ENCODE measurements at places on chromosomes 11 and 22. TPM values are rescaled to one million over a fixed set of nuclear protein-coding genes. Genes with fewer than 3 reads are reported as not detected.
A peak's percentile ranks its signal among the peaks of the same experiment; 100 is the strongest.

DNA sequence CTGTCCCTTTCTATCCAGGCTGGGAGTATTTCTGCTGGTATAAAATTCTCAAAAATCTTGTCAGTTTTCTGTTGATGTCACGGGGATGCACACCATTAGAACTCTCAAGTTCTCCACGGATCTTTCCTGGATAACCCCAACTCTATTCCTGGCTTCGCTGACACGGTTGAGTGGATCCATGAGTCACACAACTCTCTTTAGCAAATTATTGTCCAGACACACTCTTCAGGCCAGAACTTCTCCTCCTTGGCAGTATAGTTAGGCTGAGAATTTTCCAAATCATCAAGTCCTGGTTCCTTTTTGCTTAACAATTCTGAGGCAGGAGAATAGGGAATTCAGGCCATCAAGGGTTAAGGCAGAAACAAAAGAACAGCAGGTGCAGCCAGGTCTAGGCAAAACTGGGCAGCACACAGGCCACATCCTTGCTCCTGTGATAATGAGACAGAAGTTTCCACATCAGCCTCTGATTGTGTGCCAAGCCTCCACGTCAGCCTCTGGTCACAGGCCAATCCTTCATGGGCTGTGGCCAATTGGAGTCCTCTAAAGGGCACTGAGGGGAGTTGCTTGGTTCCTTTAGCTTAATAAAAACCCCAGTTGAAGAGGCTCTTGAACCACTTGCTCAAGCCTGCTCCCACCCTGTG, 5.7 kb upstream of the ACAT1 start:
- H3K36me3 ChIP-seq: no peaks in the 10 kb centered on the region
- no peak overlapping the region for H3K4me3 ChIP-seq
- H3K4me1 ChIP-seq: peaks cover 8% of the 10 kb centered on the region
- no peaks in the 10 kb centered on the region for H3K27me3 ChIP-seq
- peak; percentile 86 for DNase-seq
- peak overlapping the region; percentile 48 for H3K27ac ChIP-seq

DNA sequence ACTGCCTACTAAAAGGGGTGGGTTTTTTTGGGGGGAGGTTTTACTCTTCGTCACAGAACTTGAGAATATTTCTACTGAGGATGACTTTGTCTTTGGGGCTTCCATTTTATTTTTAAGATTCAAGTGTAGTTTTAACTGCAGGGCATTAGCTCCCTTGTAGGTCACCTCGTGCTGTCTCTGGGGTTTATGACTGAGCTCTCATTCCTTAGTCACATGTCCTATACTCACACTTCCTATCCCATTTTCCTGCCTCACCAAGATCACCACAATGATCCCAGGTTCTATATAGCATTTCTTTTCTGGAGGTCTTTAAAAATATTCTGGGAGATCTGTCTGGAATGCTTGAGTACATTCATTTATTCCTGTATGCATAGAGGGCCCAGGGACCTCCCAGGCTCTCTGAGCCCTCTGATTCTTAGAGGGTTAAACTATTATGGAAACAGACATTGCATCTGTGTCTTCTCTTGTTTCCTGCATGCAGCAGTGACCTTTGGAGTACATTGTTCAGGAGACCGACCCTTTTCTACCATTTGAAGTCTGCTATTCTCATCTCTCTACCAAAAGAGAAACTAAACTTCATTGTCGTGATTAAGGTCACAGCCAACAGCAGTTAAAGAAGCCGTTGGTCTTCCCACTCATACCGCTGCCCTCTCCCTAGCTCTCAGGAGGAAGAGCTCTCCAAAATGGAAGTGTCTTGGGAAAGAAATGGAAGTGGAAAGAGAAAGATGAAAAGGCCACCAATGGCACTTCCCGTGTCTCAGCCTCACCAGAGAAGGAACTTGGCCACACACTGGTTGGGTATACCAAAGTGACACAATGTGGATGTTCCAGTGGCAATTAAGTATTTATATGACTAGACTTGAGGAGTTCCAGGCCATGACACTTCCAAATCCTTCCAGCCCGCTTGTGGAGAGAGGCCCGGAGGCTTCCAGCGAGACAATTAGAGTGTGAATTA, 77.5 kb downstream of the ZBTB16 start:
- H3K27me3 ChIP-seq: peaks cover 3% of the 10 kb centered on the region
- DNase-seq: no peak
- H3K4me1 ChIP-seq: peaks cover 21% of the 10 kb centered on the region
- no peaks in the 10 kb centered on the region for H3K36me3 ChIP-seq
- no peak overlapping the region for H3K4me3 ChIP-seq

The OLFML1 gene
- total RNA-seq: 33.1 TPM

GRCh38 chr11:6498121-6498520, 1.0 kb downstream of the DNHD1 start:
- H3K36me3 ChIP-seq: peaks cover 23% of the 10 kb centered on the region
- H3K27me3 ChIP-seq: no peaks in the 10 kb centered on the region
- H3K4me3 ChIP-seq: no peak overlapping the region
- peaks cover 9% of the 10 kb centered on the region for H3K4me1 ChIP-seq

- H3K27ac ChIP-seq: peak overlapping the region; percentile 59
- H3K27me3 ChIP-seq: peaks cover 11% of the 10 kb centered on the region
- peak; percentile 90 for DNase-seq
- H3K36me3 ChIP-seq: no peaks in the 10 kb centered on the region
- no peak overlapping the region for H3K4me3 ChIP-seq
These were observed 21.1 kb upstream of the IGLL5 start for GRCh38 chr22:22866381-22867111.

The OR52I1 gene
- not detected for total RNA-seq

The CST6 gene
- total RNA-seq: not detected

The GRIK4 gene
- 0.09 TPM for total RNA-seq

The FOLR2 gene
- 23.5 TPM for total RNA-seq

- H3K4me1 ChIP-seq: peaks cover 9% of the 10 kb centered on the region
- H3K27ac ChIP-seq: no peak overlapping the region
- peaks cover 49% of the 10 kb centered on the region for H3K27me3 ChIP-seq
These were observed 3.7 kb downstream of the TPBGL start for GRCh38 chr11:75244052-75244814.

The MYO18B gene
- 80.6 TPM for total RNA-seq

DNA sequence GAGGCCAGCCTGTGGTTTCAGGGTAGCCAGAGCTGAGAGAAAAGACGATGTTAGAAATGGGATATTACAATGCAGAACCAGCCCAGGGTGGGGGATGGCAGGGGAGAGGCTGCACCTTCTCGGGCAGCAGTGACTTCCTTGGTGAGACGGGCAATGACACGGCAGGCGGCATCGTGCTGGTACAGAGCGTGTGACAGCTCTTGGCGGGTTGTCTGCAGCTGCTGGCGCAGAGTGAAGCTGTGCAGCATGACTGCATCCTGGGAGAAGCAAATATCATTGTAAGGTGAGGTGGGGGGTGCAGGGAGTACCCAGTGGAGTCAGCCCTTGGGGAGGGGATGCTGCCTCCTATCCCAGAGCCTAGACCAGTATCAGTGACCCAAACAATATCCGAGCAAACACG, 3.8 kb downstream of the PRPF19 start:
- peaks cover 65% of the 10 kb centered on the region for H3K36me3 ChIP-seq
- H3K27ac ChIP-seq: no peak overlapping the region
- DNase-seq: no peak
- H3K4me3 ChIP-seq: no peak overlapping the region
- no peaks in the 10 kb centered on the region for H3K27me3 ChIP-seq

The PNPLA5 gene
- total RNA-seq: not detected

The PATE4 gene
- total RNA-seq: not detected

- no peaks in the 10 kb centered on the region for H3K36me3 ChIP-seq
- no peaks in the 10 kb centered on the region for H3K27me3 ChIP-seq
- H3K4me1 ChIP-seq: no peaks in the 10 kb centered on the region
- DNase-seq: no peak
These were observed 35.4 kb upstream of the ANO5 start for GRCh38 chr11:22157531-22157930.

DNA sequence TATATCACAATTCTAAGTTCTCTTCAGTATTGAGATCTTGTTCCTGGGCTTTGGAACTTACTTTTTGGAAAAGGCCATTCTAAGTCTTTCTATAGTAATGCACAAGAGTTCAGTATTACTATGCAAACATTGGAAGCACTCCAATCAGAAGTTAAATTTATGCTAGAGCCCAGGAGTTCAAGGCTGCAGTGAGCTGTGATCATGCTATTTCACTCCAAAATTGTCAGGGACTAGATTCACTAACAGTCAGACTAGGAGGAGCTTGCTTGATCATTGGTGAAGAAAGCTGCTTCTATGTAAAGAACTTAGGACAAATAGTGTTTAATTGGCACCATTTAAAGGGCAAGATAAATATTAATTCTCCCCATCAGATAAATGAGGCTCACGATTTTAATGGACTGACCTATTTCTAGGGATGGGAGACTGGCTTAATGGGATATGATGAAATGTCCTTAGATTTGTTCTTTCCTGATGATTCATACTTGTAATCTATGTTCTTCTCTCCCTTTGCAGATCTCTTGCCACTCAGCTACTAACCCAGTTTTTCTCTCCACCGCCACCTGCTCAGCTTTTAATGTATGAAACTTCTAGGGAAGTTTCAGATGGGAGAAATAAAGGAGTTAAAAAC, 32.6 kb upstream of the TMEM123 start:
- H3K27ac ChIP-seq: no peak overlapping the region
- no peaks in the 10 kb centered on the region for H3K4me1 ChIP-seq
- H3K36me3 ChIP-seq: no peaks in the 10 kb centered on the region
- DNase-seq: no peak
- no peaks in the 10 kb centered on the region for H3K27me3 ChIP-seq

DNA sequence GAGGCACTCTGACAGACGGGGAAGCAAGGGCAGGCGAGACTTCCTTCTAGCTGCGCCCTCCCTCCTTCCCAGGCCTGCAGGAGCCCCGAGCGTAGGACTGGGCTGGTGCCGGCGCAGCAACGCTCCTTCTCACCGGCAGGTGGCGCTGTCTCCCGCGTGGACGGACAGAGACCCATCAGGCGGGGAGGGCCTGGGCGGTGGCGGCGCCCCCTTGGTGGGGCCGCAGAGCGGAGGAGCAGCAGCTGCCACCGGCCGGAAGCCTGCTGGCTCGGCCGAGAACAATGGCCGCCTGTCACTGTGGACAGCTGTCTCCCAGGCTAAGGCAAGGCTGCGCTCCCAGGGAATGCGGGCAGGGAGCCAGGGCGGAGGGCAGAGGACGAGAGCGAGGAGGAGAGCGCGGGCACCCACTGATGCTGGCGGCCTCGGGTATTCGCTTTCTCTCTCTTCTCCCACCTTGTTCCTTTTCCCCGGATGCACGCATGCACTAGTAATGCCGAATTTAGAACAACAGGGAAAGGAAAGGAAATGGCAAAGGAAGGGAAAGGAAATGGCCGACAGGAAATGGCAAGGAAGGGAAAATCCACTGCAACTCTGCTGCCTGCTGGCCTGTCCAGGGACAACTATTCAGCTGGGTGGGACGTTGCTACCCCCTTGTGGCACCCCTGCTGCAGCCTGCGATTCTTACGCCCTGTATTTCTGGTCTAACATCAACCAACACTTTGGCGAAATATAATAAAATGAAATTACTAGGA, 14.4 kb downstream of the PPM1F start:
- peak overlapping the region; percentile 56 for H3K4me3 ChIP-seq
- no peaks in the 10 kb centered on the region for H3K27me3 ChIP-seq
- peak overlapping the region; percentile 99 for H3K27ac ChIP-seq
- H3K36me3 ChIP-seq: peaks cover 64% of the 10 kb centered on the region

The C22orf42 gene
- not detected for total RNA-seq

DNA sequence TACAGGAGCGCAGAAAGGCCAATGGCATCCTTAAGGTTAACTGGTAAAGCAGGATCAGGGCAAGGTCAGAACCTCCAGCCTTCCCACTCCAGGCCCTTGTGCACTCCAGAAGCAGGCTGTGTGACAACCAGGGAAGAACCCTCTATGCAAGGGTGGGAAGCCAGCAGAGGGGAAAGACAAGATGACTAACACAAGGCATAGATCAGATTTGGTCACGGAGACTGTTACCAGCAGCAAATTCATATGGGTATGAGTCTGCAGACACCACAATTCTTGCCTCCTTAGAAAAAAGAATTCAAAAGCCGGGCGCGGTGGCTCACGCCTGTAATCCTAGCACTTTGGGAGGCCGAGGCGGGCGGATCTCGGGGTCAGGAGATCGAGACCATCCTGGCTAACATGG, 39.8 kb upstream of the MTNR1B start:
- H3K4me3 ChIP-seq: no peak overlapping the region
- DNase-seq: no peak
- no peaks in the 10 kb centered on the region for H3K27me3 ChIP-seq
- no peaks in the 10 kb centered on the region for H3K36me3 ChIP-seq

DNA sequence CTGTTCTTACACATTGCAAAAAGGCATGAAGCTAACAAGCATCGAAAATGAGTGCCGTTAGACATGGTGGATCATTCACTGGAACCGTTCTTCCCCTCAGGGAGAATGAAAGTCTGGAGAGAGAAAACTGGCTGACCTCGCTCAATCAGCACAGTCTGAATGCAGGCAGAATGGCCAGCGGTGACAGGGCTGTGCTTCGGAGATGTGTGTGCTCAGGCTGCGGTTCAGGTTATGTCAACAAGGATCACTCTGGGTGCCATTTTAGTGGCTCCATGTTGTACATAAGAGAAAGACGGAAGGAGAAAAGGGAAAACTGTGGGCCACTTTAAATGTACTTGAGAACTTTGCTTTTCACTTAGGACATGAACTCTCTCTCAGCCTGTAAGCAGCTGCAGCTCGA, 749.8 kb upstream of the ARHGAP42 start:
- H3K27ac ChIP-seq: no peak overlapping the region
- no peaks in the 10 kb centered on the region for H3K27me3 ChIP-seq
- no peaks in the 10 kb centered on the region for H3K4me1 ChIP-seq
- peak; percentile 10 for DNase-seq
- no peak overlapping the region for H3K4me3 ChIP-seq
- no peaks in the 10 kb centered on the region for H3K36me3 ChIP-seq

The OR5P2 gene
- total RNA-seq: not detected

DNA sequence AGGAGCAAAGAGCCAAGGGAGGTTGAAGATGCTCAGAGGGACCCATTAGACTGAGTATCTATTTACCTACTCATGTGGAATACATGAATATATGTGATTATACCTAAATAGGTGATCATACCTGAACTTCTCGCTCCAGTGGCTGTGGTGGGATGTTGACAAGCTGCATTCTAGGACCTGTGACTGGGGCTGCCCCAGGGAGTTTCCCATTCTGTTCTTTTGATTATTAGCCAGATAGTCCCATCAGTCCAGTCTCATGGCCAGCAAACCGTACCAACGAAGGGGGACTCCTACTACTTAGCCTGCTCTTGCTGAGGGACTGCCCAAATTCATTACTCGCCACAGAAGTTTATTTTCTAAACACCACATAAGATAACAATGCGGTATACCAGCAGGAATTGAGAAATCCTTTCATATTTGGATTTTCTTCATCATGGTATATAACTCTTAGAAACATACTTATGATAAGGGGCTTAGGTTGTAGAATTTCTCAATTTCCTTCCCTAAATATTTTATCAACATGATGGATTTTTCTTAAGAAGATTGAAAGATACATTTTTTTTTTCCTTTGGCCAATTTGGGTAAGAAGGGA, 273.9 kb downstream of the NTM start:
- H3K27ac ChIP-seq: no peak overlapping the region
- no peaks in the 10 kb centered on the region for H3K4me1 ChIP-seq
- no peak for DNase-seq
- H3K27me3 ChIP-seq: no peaks in the 10 kb centered on the region
- H3K4me3 ChIP-seq: no peak overlapping the region
